ENCODE measurements at places on chromosomes 13 and 19. TPM values are rescaled to one million over a fixed set of nuclear protein-coding genes. Genes with fewer than 3 reads are reported as not detected.
A peak's percentile ranks its signal among the peaks of the same experiment; 100 is the strongest.

- DNase-seq, result no peak
These were observed 13.0 kb upstream of the FPR3 start for GRCh38 chr19:51781999-51782398.

DNA sequence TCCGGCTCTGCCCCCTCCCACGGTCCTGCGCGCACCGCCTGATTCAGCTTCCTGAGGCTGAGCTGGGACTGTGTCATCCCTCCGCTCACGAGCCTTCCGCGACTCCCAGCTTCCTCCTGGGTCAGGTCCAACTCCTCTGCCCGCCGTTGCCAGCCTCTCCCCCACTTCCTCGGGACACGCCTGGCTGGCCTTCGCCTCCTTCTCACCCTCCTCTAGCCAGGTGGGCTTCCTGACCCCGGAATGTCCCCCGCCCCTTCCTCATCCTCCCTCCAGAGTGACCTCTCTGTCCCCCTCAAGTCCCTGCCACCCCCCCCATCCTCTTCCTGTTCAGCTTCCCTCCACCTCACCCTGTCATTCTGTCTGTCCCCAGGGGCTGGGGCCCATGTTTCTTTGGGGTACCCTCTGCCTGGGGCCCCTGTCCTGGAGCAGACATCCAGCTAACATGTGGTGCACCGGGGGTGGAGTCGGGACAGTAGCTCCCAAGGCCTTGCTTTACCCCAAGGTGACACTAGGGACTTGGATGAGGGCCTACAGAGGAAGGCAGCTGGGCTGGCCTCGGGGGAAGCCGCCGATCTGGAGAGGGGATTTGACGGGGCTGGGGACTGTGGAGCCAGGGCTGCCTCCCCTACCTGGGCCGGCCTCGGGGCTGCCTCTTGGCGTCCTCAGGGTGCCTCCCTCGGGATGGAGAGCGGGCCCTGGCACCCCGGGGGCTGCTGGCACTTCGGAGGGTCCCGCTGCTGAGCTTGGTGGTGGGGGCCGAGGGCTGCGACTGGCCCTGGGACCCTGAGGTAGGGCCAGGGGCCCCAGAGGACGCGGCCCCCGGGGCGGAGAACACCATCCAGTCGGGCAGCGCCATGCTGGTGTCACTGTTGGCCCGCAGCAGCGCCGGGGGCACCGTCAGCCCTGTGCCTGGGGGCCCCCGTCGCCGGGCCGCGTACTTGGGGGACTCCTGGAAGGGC lies 16.5 kb downstream of the SHANK1 start:
- DNase-seq, result no peak

DNA sequence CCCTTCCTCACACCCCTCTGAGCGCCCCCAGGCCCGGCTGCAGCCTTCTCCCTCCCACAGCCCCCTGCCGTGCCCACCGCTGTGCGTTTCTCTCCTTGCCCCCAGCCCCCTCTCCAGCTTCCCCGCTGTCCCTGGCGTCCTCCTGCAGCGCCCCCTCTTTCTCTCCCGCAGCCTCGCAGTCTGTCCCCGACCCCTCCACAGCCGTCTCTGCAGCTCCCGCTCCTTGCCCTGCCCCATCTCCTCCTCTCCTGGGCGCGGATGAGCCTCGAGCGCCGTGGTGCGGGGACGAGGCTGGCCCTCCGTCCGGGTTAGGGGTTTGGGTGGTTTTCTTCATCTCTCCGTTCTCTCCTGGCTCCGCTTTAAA lies 1.1 kb downstream of the KMT5C start:
- DNase-seq, result peak; percentile 69

DNA sequence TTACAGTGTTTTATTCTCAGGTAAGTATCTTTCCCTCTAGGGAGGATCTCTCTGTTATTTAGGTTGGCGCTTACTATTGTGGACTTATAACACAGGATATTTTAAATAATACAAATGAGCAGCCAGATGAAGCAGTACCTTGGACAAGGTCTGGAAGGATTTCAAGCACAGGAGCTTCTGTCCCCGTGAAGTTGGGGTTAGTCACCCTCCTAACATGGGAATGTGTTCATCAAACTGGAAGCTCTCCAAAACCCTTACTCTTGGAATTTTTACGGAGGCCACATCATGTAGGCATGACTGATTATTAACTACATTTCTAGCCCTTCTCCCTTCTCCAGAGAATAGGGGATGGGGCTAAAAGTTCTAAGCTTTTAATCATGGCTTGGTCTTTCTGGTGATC lies 38.3 kb upstream of the SPRY2 start:
- DNase-seq, result no peak

DNA sequence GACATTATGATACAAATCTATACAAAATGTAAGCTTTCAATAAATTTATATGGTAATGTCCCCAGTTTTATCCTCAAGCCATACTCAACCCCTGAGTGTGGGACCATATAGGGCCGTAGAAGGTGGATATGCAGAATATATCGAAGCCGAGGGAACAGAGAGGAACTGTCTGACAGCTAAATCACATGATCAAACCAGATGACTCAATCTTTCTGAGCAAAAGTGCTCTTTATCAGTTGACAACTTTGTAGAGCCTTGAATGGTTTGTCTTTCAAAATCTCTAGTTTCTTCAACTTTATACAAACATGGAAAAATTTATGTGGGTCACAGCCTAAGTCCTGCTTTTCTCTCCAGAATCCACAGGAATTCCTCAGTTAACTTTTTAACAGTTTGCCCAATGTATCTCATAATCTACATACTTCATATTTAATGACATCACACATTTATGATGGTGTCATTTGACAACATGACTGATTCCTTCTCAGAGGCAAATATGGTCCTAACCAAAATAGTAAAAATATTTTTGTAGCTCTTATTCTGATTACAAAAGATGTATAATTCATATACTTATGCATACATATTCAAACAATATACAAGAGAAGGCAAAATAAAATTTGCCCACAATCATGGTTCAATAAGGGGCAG lies 673.0 kb upstream of the GPC6 start:
- DNase-seq, result no peak

DNA sequence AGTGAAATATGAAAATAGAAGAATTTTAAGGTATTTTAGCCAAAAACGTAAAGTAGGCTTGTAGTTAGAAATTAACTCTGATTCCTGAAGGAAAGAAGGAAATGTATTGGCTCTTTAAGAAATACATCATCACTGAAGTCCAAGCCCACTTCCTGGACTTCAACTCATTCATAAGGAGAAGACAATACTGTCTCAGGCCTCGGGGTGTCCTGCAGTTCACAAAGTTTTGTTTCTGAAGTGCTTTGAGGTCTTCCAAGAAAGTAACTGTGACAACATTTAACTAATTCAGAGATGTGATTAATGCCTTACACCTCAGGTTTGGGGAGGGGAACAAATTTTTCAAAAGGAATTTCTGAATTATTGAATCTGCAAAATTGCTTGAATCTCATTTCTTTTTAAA lies 65.8 kb upstream of the STARD13 start:
- DNase-seq, result no peak

DNA sequence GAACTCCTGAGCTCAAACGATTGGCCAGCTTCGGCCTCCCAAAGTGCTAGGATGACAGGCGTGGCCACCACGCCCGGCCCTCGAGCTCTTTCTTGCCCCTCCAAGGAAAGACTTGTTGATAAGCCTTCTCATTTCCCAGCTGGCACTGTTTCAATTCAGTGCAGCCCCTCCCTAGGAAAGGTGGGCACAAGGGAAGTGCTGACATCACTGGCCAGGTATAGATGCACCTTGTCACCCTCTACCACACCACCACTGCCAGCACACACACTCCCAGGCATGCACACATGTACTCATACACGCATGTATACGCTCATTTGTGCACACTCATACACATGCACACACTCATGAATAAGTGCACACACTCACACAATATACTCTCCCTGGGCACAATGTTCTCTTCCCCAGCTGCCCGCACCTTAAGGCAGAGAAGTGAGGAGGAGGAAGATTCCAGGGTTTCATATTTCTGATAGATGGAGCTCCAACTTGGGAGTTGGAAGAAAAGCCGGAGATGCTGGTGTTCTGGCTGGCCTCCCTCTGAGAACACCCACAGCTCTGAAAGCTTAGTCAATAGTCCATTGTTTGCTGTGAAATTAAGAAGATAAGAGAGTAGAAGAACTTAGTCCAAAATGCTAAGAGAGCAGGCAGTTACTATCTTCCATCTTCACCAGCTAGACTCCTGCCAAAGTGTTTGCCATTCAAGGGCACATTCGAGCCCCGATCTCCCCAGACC lies 196.7 kb downstream of the FOXO1 start:
- no peak for DNase-seq

GRCh38 chr13:45728759-45729158 lies 26.6 kb downstream of the CBY2 start:
- no peak for DNase-seq

- DNase-seq, result no peak
These were observed 4.2 kb upstream of the AP1M1 start for GRCh38 chr19:16193466-16193865.

- DNase-seq, result no peak
These were observed 41.0 kb downstream of the CCDC70 start for GRCh38 chr13:51902776-51903175.

DNA sequence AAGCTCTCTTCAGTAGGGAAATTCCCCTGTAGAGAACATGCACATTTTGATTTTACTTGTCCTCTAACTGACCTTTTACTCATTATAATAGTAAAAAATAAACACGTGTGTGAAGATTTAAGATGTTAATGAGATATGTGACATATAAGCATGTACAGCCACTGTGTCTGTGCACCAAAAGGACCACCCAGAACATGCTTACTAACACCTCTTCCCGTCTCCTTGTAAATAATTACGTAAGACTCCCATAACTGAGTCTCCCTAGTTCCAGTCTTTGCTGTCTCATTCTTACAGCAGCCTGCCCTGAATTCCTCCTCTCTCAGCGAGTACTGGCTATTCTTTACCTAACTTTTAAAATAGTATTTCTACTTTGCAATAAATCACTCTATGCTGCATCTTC lies 53.6 kb downstream of the ZNF100 start:
- DNase-seq, result no peak

DNA sequence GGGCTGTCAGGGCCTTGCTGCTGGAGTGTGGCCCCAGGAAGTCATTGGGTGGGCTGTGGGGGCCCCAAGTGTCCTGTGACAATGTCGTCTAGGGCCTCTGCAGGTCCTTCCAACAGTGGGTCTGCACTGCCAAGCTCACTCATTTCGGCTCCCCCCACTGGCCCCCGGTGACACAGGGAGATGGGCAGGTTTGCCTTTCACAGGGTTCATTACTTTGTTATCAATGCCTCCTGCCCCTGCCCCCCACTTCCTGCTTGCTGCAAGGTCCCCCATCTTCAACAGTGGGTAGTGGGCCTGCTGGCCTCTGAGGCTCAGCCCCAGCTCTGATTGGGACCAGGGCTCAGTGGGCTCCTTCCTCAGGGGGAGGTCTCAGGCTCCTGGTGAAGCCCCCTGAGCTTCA lies 149.8 kb downstream of the URI1 start:
- DNase-seq, result no peak

DNA sequence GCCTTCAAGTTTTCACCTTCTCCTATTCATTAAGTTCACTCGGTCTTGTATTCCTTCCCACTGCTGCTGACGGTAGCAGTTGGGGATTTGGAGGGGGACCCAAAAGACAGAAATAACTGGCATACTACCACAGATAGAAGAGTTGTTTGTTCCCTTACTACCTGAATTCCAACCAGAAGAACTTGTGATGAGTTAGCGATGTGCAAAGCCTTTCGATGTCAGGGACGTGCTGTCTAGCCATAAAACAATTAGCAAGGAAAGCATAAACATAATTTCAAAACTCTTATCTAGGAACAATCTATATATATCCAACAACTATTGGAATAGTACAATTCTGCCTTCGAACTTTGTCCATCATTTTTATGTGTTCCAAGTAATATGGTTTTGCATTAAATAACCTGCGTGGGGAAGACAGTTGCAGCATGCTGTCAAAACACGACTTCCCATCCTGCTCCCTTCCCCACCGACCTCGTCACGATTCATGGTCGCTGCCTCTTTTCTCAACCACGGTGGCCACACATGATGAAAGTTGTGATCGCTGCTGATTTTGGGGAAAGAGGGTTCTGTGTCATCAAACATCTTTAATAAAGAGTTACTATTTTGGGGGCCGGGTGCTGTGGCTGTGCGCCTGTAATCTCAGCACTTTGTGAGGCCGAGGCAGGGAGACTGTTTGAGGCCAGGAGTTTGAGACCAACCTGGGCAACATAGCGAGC lies 3.8 kb upstream of the SLC7A9 start:
- no peak for DNase-seq

GRCh38 chr19:40614622-40615411 lies 13.6 kb downstream of the LTBP4 start:
- DNase-seq, result peak; percentile 95

- DNase-seq, result peak; percentile 86
These were observed 2.9 kb upstream of the LTBP4 start for GRCh38 chr19:40598121-40598917.

GRCh38 chr19:57560049-57560491 lies 407 bp upstream of the ZNF550 start:
- peak; percentile 50 for DNase-seq

GRCh38 chr19:11204943-11205349 lies 7.6 kb upstream of the KANK2 start:
- DNase-seq, result no peak

GRCh38 chr13:104855581-104855980 lies 1679.9 kb downstream of the EFNB2 start:
- DNase-seq, result no peak

- DNase-seq, result peak; percentile 85
These were observed 32.2 kb downstream of the MYO9B start for GRCh38 chr19:17107546-17108452.

DNA sequence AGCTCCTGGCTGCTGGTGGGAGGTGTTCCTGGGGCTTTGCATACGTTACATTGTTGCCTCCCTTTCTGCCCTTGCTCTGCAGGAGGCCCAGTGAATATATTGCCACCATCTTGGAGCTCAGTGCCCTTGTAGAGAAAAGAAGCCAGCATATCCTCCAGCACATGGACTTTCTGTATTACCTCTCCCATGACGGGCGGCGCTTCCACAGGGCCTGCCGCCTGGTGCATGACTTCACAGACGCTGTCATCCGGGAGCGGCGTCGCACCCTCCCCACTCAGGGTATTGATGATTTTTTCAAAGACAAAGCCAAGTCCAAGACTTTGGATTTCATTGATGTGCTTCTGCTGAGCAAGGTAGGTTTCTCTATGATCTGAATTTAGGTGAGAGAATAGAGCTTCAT lies 10.5 kb downstream of the CYP4F12 start:
- no peak for DNase-seq

DNA sequence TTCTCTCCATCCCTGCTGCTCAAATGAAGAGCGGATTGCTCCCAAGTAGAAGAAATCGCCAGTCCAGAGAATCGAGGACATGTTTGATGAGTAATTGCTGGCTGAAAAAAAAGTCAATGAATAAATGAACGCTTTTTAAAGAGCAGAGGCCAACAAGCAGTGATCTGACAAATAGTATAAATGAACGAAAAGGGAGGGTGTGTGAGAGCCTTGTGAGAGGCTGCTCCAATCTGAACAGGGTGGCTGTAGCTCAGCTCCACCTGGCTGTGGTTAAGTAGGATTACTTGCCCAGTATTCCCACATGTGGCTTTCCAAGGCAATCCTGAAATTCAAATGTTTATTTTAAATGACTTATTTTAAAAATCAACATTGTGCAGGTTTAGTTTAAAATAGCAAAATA lies 117.1 kb downstream of the TSHZ3 start:
- DNase-seq, result no peak

The UBL5 gene
- 271 TPM for total RNA-seq

The ZNF433 gene
- 4.7 TPM for total RNA-seq

The HSD17B14 gene
- 2.4 TPM for total RNA-seq

The ANO8 gene
- total RNA-seq, result 7.1 TPM

The FAM216B gene
- total RNA-seq, result 0.13 TPM

Measured in mucosa of descending colon (tissue), 3 donors.